T-helper 9 cell (primary cell): ENCODE measurements at places on chromosomes 5 and 9.

- DNase-seq: no peak
Observed at GRCh38 chr9:106864373-106865143, 1.6 kb downstream of the ZNF462 start.

DNA sequence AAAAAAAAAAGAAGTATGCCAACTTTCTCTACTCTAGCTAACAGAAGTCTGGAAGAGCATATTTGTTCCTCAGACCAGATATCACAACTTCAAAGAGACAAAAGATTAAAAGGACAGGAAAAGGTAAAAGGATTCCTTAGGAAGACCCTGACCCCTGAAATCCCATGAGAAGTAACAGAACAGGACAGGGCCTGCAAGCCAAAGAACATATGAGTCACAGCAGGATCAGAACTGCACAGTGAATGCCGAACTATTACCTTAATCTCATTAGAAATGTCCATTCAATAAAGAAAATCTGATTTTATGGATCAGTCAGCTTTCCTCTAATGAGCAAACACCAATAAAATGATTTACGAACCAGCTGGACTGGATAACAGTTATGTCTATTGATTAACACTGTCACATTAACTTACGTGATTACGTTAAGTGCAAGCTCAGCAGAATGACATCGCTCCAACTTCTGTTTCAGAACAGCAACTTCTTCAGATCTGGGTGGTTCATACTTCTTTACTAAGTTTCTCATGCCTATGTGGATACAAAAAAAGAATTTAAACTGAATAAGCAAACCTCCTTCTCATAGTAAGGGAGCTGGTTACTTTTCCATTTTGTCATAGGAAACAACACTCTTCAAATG lies 13.6 kb downstream of the CCNH start:
- DNase-seq: no peak

DNA sequence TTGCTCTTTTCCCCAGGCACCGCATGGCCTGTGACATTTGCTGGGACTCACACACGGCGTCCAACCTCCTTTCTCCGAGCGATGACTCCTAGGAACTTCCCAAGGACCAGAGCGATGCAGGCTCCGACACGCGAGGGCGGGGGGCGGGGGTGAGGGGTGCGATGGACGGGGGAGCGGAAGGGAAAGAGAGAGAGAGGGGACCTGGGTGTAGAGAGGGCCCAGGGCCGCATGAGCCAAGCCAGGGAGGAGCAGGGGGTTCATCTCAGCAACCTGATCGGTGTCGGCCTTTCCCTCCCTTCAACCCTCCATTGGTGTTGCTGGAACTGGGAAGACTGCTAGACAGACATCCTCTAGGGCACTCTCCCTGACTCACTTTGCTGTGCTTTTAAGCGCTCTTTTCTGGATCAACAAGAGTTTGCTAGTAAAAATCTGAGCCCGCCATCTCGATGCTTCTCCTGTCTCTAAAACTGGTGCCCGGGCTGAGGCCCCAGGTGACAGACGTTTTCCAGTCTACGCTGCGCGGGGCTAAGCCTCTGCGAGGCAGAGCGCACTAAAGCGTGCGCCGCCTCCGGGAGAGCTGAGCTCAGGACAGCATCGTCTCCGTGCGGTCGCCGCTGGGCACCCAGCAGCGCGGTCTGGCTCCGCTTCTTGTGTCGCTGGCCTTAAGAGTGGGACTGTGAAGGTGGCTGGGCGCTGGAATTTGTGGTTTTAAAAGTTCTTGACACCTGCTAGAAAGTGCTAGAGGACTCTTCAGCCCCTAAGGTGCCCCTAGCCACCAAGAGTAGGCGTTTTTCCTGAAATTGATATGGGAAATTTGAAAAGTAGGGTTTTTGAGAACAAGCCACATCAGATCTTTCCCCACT lies 1.0 kb upstream of the TSLP start:
- peak; percentile 1 for DNase-seq

- no peak for DNase-seq
Observed at GRCh38 chr9:127053960-127054359, 68.5 kb downstream of the ANGPTL2 start.
